ENCODE measurements at places on chromosomes 2 and 18.

DNA sequence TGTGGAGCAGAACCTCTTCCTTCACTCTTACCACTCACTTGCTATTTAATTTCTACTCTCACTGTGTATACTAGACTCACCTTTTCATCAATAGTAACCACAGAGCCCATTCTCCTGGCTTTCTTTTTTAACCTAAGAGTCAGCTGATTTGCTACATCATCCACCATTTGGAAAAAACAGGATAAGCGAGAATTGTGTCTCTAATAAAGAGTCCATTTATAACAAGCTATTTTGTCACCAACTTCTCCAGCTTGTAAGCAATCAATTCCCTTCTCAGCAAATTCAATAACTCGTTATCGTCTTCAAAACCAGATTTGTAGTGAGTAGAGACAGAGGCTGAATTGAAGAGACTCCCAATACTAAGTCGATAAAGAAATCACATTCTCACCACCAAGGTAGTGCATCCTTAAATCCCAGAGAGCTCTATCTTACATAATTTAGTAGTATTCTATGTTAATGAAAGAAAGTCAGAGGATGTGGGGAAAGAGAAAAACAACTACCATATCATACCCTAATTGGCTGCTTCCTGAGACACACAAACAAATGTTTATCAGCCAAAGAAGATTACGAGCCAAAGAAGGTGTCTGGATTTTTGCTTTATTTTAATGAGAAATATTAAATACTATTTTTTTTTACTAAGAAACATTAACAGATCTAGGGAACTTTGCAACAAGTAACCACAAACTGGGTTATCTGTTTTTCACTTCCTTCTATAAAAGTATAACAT, 52.5 kb upstream of the SPTBN1 start:
- DNase-seq: no peak

GRCh38 chr2:8452979-8453903, 228.6 kb upstream of the ID2 start:
- no peak for DNase-seq

DNA sequence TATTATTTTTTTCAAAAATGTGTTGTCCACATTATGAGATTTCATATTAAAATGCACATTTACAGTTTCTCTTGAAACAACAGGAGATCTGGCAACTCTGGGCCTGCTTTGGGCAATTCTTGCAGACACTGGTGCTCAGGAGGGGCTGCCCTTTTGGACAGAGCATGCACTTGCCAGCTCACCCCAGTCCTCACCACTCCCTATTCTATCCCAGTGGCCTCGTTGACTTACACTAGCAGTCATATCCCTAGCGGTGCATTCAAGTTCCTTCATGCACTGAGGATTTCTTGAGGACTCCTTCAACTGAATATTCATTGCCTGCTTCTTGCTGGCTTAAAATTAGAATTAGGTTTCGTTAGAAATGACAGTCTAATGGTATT, 87.9 kb upstream of the FHL2 start:
- DNase-seq: no peak

DNA sequence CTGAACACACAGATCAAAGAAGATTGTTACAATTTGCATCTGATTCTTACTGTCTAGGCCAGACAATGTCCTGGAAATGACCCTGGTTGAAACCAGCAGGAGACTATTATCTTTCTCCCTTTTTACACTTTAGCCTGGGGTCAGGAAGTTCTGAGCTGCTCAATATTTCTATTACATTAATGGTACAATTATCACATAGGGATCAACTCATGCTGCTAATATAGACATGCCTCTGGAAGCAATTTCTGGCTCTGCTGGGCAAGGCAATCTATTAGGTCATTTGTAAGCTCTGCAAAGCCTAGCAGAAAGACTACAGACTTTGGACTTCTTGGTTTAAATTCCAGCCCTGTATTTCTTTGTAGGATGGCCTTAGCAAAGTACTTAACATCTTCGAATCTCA, 205.3 kb downstream of the LRP1B start:
- no peak for DNase-seq

DNA sequence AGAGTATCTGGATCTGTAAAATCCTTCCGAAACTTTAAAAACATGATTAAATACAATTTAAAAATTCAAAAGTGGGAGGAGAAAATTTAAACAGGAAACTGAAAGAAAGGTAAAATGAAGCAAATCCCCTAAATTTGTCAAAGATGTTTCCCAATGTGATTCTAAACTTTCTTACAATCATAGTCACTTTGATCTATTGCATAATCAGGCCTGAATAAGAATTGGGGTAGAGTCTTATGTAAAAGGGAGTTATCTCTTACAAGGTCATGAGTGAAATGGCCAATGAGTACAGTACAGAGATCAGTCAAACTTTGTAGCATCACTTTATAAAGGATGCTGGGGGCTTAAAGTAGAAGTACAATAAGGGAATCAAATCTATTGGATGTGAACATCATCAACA, 1657.7 kb upstream of the CELF4 start:
- no peak for DNase-seq

DNA sequence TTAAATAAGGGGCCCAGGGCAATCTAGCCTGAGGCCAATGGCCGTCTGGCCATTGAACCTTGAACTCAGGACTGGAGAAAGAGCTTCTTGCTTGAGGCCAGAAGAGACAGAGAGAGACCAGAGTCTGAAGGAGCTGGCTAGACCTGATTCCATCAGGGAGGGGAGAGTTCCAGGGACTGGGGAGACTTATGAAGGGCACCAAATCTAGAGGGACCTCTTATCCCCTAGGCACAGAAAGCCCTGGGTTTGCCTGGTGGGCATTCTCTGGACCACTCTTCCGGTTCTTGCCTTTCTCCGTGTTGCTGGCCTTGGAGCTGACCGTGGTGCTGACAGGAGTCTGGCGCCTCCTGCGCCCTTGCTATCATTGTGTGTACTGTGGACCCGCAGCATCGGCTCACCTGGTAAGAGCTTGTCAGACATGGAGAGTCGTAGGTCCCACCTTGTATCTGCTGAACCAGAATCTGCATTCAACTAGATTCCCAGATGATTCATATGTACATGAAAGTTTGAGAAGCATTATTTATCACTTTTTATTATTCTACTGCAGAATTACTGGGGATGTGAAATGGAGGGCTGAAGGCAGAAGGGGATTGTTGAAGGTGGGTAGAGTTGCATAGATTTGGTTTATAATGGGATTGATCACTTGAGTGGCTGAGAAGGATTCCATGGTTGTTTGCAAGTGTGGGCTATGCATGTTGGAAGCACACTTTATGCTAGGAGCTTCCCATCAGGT, 4.3 kb upstream of the TRPM8 start:
- no peak for DNase-seq

DNA sequence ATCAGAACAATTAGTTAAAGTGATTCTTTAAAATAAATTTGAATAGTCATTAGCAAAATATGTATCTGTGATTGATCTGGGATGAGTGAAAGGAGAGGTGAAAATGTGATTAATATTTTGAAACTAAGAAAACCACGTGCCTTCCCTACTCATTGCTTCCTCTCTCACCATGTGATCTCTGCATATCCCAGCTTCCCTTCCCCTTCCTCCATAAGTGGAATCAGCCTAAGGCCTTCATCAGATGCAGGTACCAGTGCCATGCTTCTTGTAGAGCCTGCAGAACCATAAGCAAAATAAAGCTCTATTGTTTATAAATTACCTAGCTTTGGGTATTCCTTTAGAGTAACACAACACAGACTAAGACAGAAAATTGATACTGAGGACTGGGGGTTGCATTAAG, 11.2 kb upstream of the STAT1 start:
- DNase-seq: no peak

- DNase-seq: no peak
Measured at GRCh38 chr2:68746408-68746807, 11.8 kb downstream of the ARHGAP25 start.

- DNase-seq: no peak
Measured at GRCh38 chr2:2887772-2888387, 489.7 kb downstream of the EIPR1 start.

- DNase-seq: no peak
Measured at GRCh38 chr2:104788742-104789455, 65.0 kb upstream of the POU3F3 start.

DNA sequence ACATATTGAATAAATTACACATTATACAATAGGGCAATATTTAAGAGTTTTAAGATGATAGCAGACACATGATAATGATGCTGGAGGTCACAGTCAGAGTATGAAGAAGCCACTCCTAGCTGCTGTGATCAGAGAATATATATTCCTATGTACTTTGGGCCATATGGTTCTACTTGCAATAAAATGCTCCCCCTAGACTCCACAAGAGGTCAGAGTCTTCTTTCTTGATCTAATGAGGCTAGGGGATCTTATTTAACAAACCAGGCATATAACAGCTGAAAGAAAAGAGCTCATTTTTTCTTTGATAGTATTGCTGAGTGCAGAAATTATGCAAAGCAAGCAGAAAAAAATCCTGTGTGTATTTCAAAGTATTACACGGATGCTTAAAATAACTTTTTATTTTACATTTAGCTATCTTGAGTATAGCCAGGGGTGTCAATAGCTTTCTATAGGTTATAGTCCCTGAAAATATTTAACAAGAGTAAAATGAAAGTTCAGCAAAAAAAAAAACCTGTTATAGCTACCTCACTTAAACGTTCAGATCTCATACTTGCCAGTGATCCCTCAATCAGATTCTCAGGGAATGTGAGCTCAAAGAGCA, 748.7 kb upstream of the CHAC2 start:
- no peak for DNase-seq

DNA sequence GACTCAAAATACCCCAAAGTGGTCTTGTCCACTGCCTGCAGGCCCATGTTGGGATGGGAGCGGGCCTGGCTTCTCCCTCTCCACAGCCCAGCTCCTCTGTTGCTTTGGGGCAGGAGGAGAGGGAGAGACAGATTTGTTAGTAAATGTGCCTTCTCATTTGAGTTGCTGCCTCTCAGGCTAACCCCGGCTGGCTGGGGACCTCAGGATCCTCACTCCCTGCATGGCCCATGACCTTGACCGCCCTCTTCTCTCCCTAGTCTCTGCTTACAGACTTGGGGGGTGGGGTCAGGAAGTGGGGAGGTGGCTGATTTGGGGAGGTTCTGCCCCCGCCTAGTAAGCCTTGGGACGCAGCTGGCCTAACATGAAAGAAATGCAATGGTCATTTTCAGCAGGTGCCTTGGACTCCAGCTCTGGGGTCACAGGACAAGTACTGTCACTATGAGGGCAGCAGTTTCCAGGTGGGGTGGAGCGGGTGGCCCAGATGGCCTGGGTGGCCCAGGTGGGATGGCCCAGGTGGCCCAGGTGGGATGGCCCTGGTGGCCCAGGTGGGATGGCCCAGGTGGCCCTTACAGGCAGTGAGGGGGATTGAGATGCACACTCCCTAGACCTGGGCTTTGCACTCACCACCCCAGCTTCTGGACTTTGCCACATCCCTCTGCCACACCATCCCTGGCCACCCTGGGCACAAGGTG, 24.1 kb downstream of the HJURP start:
- no peak for DNase-seq

GRCh38 chr2:18684206-18685038, 95.1 kb upstream of the NT5C1B start:
- no peak for DNase-seq

GRCh38 chr2:231396058-231396821, 730 bp downstream of the B3GNT7 start:
- DNase-seq: no peak

- no peak for DNase-seq
Measured at GRCh38 chr2:199926806-199927205, 15.7 kb downstream of the C2orf69 start.

DNA sequence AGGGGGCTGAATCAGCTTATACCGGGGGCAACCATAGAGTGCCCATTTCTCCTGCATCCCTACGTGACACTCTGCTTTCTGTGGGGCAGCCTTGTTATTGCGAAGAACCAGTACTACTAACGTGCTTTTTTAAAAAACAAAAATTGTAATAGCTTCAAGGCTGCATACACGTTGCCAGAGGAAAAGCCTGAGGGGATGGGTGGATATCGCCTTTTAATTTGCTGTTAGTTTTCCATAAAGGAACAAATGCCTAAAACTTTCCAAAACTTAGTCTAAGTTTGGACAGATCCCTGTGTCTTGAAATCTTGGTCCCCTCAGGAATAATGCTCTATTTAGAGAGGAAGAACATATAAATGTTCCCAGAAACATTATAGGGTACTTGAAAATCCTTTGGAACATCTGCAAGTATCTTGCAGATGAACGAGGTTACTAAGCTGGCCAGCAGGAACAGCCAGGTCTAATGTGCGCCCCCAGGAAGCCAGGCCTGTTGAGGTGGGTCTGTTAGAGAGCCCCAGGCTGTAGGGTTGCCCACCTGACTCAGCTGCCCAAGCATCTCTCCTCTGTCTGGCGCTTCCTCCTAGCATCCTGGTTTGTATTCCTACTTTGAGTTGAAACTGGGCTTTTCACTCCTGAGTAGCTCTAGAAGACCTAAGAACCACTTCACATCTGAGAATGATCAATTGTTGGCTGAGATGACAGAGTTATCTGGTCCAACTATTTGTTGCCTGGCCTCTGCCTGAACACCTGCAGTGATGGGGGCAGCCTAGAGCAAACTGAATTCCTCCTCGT, 96.9 kb downstream of the TGOLN2 start:
- no peak for DNase-seq

DNA sequence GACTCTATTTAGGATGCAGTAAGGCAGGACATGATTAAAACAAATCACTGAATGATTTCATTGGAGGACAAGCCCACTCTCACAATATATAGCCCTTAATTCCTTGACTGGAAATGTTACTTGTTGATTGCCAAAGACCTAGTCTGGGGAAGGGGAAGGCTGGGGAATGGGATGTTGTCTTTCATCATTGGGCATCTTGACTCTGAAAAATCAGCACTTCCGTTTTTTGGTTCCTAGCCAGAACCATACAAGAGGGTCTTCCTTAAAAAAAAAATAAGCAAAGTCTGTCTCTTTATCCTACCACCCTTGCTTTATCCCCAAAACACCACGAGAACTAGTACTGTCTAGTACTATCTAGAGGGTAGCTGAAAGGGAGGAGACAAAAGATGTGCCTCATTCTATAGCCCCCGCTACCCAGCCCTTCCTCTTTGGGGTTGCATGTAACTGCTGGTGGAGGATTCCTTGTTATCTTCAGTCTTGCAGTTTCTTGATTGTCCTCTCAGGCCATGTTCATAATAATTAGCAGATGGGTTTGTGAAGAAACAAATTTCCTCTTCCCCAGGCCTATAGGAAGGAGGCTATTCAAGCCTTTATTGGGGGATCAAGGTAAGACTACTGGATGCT, 55.8 kb downstream of the NEMP2 start:
- no peak for DNase-seq

GRCh38 chr2:109244304-109244582, 115.2 kb downstream of the SH3RF3 start:
- DNase-seq: no peak

DNA sequence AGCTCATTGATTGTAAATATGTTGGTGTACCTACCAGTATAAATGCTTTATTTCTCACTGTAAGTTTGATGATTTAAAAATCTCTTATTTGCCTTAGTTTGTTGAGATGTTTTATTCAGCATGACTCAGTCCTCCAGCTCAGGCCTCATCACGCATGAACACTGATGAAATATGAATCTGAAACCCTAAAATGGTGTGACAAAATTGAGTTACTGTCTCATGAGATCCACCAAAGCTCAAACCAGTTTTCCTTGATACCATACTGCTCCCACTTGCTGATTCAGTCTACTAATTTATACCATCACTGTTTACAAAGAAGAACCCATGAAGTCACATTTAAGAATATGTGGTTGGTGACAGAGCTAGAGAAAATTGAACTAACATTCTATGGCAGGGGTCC, 524.9 kb downstream of the LRRTM4 start:
- no peak for DNase-seq

Measured in nucleus accumbens (tissue), 56 donors.